ENCODE measurements at places on chromosomes 1 and 21.
A peak's percentile ranks its signal among the peaks of the same experiment; 100 is the strongest.

- DNase-seq = no peak
These were observed 16.7 kb downstream of the COL6A1 start for GRCh38 chr21:45998276-45998701.

DNA sequence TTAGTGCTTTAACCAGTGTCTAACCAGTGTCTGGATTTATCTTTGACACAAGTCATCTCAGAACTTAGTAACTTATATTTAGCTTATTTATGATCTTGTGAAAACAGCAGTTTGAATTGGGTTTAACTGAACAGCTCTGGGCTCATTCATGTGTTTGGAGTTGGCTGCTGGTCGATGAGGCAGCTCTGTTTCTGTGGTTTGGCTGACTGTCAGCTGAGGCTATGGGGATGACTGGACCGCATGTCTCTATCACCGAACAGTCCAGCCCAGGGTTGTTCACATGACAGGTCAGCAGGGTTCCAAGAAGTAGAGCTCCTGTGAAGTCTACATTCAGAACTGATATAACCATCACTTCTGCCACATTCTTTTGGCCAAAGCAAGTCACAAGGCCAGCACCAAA lies 29.1 kb upstream of the C21orf91 start:
- no peak for DNase-seq

DNA sequence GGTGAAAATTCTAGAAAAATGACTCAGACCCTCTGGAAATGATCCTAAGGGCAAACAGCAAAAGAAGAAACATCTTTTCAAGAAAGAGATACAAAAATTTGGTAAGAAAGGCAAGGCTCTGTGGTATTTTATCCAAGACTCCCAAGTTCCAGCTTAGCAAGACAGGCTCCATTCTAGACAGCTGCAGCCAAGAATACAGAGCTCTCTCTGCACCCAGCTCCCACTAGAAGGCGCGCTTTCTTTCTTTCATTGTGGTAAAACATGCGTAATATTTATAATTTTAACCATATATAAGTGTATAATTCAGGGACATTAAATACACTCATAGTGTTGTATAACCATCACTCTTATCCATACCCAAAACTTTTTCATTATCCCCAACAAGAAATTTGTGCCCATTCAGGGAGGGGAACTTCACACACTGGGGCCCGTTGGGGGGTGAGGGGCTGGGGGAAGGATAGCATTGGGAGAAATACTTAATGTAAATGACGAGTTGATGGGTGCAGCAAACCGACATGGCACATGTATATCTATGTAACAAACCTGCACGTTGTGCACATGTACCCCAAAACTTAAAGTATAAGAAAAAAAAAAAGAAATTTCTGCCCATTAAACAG lies 2.2 kb upstream of the HFM1 start:
- DNase-seq = no peak

DNA sequence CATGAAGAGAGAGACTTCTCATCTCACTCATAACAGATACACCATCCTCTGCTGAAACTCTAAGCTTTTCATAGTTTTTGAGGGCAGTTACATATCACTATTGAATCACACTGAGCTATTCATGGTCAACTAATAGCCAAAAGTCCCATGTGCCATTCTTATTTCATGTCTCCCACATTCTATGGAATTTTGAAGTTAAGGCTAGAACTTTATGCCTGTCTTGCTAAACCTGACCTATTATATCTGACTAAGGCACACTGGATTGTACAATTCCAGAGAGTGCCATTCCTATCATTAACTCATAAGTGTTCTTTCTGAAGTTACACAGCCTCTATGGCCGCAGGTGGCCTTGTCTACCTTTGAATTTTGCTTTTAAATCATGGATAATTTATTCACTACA lies 254.3 kb downstream of the PTPRC start:
- no peak for DNase-seq

DNA sequence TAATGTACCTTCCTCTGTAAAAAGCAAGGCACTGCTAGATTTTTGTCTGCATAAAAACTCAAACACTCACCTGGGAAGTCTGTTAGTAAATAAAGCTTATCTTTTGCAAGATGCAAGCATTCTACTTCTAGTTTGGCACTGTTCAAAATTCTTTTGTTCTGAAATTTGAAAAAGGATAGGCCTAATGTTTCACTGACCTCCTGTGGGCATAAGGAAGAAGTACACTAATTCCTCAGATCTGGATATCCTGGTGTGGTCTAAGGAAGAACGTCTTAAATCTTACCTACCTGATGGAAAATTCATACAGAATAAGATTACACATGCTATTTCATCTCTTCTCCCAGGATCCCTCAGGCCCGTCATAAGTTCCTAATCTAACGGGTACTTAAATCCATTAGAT lies 93.5 kb upstream of the CAMK1G start:
- DNase-seq = no peak

DNA sequence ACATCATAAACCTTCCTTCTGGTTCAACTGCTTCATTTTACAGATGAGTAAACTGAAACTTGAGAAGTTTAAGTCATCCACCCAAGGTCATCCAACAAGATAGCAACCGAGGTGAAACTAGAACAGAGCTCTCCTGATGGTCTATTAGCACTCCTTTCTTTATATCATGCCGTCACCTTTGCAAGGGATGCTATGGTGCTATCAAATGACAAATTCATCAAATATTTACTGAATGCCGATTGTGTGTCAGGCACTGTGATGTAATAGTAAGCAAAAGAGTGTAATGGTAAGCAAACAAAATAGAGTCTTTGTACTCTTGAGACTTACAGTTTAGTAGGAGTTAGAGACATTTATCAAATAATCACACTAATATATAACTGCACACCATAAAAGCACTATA lies 14.0 kb upstream of the SGIP1 start:
- no peak for DNase-seq

DNA sequence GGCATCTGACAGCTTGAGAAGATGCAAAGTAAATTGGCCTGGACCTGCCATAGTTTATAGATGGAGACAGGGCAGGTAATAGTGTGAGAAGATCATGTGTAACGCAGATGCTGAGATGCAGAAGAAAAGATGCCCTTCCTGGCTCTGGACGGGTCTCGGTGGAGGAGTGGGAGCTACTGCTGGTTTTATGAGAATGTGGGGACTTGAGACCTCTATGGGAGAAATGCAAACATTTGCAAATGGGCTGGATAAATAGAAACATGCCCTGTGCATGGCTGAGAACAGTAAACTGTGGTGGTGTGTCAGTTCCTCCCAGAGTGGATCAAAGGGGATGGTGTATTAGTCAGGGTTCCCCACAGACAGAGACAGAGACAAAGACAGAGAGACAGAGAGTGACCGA lies 21.9 kb downstream of the UBASH3A start:
- no peak for DNase-seq

GRCh38 chr1:157124855-157125254 lies 13.3 kb downstream of the ETV3 start:
- DNase-seq = no peak

DNA sequence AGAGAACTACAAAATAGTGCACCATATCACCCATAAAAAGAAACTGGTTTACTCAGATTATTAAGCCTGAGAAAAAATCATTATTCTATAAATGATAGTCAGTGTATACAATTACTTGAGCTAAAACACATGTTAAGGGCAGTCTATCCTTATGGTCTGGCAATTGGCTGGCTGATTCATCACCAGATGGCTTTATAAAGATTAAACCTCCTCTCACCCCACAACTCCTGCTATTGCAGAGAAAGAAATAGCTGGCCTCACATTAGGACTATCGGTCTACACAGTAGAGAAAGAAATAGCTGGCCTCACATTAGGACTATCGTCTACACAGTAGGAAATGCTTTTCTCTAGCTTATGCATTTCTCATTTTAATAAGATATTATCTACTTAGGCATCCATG lies 21.2 kb downstream of the CEP170 start:
- no peak for DNase-seq

GRCh38 chr1:222757646-222758268 lies 20.8 kb downstream of the FAM177B start:
- DNase-seq = no peak

DNA sequence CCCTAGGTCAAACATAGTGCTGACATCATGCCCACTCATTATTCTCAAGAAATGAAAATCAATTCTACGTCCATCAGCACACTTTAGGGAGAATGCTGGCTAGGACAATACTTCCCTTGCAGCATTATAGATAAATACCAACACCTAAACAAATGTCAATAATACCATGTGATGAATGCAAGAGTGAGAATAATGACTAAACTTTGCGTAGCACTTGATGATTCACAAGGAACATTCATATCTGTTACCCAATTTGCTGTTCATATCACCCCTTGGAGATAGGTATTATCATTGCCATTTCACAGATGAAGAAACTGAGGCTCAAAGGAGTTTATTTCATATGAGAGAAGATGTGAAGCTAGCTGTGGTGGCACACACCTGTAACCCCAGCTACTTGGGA lies 24.8 kb upstream of the EPS15 start:
- DNase-seq = no peak

DNA sequence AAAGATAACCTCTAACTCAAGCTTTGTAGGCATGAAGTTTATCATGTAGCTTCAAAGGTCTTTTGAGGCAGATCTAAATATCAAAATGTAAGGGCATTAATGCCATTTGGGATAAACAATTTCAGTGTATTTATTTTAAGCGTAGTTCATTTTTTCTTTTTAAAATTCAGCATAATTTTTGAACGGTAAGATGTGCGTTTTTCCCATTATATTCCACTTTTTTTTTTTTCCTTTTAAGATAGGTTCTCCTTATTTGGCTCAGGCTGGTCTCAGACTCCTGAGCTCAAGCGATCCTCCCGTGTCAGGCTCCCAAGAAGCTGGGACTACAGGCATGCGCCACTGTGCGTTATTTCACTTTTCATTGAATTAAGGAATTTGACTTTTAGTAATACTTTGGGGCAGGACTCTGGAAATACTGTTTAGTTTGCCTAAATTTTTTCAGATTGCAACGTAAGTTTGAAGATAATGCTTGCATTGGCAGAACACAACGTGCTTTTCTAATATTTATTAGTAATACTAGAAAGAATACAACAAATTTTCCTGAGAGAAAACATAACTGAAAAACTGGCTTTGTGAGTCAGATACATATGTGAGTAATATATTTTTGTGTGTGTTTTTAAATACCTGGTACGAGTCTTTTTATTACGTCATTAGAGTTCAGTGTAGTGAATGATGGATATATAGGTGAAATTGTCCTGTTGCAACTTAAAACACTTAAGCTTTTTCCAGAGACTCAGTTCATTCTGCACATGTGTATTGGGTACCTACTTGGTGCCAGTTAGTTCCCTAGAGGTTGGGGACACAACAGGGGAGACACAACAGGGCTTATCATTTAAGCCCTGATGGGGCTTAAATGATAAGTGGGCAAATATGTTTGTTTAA lies 2.2 kb downstream of the RALGPS2 start:
- DNase-seq = no peak

GRCh38 chr1:155014709-155015508 lies 12.3 kb downstream of the ZBTB7B start:
- DNase-seq = no peak

DNA sequence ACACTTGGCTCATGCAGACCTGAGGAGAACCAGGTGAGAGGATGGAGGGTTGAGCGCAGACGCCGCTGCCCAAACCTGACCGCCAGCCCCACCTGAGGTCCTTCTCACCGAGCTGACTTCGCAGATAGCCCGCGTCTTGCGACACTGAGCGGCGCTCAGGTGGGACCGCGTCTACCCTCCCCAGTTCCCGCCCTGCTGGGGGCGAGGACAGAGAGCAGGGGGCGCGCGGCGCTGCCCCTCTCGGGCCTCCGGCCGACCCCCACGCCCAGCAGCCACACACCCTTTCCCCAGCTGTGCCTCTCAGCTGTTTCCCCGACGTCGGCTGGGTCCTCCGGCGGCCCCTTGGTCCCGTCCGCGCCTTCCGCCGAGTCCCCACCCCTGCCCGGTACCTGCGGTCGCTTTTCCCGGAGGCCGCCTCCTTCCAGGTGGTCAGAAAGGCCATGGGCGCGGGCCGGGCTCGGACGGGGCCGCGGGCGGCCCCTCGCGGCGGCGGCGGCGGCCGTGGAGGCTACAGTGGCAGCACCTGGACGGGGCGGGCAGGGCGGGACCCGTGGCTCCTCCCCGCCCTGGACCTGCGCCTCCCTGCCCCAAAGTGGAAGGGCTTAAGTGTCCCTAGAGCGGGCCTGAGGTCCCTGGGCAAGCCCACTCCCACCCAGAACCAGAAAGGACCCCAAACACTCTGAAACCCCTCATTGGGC lies 14.4 kb upstream of the TTC39A start:
- DNase-seq = no peak

DNA sequence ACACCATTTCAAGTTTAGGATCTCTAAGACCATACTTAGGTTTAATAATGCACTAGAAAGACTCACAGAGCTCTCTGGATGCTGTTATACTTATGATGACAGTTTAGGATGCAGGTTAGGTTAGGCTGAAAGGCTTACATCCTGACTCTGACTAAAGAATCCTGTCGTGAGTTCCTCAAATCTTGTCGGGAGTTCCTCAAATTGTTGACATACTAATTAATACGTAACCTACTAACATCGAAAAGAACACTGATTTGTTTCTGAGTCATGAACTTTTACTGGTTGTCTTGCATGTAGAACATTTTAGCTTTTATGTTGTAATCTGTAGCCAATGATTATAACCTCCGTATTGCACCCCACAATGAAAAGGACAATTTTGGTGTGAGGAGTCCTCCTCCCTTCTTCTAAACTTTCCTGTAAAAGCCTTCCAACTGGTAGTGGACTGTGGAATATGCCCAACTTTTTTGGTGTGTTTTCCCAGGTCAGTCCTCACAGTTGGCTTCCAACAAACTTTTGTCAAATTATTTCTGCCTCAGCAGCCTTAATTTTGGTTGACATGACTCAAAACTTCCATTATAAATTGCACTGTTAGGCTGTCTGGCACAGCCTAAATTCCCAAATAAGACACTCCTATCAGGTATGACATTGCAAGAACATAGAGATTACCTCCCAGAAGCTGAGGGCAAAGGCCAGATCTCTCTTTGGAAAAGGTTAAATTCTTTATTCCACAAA lies 107.9 kb upstream of the PALMD start:
- no peak for DNase-seq

- DNase-seq = peak; percentile 5
These were observed 479 bp downstream of the SELENOF start for GRCh38 chr1:86913399-86913895.
